Suppressor macrophage treated with lipopolysaccharide for 1 hour (primary cell): ENCODE measurements at places on chromosomes 2 and 18.

- no peak for DNase-seq
These were observed 1995.5 kb upstream of the CELF4 start for GRCh38 chr18:39561126-39561525.

DNA sequence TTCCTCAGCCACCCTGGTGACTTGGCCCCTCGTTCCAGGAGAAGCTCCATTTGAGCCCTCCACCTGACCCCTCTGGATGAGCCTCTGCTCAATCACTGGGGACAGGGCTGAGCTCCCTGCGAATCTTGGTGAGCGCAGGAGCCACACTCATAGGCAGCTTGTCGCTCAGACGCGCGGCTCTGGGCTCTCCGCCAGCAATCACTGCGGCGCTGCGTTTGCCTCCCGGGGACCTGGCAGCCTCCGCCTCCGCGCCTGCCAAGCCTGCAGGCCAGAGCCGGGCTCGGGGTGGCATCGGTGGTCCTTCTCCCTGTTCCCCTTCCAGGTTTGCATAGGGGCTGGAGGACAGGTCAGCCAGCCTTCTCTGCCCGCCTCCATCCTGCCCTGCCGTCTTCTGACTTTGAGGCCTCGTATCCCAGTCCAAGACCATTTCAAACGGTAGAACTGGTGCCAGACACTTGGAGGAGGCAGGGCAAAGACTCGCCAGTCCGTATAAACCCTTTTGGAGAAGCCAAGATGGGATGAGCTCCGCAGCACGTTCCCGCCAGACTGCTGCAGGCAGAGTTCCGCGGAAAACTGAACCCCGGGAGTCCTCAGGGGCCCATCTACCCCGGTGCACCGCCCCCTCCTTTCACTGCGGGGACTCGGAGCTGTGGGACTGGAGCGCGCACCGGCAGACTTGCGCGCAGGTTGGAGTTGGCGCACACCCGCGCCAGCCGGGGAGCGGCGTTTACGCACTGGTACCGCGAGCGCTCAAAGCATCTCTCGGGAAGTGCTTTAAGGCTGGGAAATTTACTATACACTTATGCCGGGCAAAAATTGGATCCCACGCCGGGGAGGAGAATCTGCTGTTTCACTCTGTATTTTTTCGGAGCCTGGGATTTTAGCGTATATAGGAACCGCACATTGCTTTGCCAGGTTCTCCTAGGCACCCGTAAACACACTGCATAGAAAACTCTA, 1.1 kb upstream of the TACR1 start:
- no peak for DNase-seq

DNA sequence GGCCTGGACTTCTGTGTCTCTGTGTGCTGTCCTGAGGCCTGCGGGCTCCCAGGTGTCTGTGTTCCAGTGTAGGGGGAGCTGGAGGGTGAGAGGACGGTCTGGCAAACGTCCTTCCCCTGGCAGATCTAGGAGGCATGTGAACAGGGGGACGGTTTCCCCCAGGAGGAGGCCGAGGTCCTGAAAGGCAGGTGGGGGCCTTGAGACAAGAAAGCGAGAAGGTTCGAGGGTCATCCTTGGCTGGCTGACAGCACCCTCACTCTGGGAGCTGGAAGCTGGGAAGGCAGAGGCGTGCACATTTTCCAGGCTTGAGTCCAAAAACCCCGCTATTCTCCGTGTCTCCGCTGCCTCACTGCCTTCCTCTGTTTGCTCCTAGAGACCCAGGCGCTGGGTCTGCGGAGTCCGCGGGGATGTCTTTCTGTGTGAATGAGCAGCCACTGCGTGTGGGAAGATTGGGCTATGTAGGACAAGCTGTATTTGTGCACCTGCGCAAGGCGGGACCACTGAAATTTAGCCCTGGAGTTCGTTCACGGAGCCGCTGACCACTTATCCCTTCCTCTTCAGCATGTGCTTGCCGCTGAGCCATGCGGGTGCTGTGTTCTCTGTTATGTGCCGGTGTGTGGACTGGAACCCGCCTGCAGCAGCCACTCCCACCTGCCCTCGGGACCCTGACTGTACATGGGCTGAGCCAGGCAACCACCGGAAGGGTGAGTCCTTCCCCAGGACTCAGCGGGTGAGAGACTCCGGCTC, 43.7 kb downstream of the TWIST2 start:
- DNase-seq, result no peak

- DNase-seq, result no peak
These were observed 98.2 kb downstream of the GAREM1 start for GRCh38 chr18:32372381-32373061.

- DNase-seq, result no peak
These were observed 590 bp downstream of the MDH1 start for GRCh38 chr2:63589148-63589958.

GRCh38 chr2:213057977-213058376, 93.4 kb downstream of the IKZF2 start:
- no peak for DNase-seq

- DNase-seq, result no peak
These were observed 258.6 kb downstream of the NRXN1 start for GRCh38 chr2:50773211-50773932.

DNA sequence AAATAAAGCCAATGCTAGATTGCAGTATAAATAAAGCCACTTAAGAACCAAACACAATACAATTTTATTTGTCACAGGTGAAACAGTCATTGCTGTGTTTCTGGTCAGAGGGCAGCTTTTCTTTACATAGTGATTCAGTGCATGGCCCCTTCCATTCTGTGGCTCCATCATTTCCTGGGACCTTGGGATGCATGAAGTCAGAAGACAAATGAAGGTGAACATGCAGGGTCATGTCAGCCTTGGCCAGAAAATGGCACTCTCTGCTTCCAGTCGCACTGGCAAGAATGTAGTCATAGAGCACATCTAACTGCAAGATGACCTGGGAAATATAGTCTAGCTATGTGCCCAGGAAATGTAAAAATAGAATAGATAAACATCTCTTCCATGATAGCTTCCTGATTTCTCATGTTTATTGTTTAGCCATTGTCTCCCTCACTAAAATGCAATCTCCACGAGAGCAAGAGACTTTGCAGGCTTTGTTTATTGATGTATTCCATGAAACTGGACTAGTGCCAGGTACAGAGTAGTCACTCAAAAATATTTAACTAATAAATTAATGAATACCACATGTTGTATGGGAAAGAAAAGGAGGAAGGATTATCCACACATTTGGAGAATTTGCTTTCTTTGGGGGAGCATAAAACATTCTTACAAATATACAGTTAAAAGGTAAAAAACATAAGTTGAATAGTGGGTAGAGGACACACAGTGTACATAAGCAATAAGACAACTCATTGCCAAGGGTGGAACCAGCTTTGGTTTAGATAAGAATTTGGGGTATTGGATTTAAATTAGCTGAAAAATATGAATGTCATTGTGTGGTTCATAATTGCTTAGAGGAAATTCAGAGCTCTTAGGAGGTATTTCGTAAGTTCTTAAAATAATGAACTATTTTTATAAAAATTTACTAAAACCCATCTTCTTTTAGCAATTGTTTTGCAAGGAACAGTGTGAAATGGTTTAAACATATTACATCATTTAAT, 343.8 kb downstream of the PID1 start:
- no peak for DNase-seq

- no peak for DNase-seq
These were observed 413.6 kb upstream of the KCNH7 start for GRCh38 chr2:163252199-163252598.

GRCh38 chr2:42999856-43000241, 207.5 kb upstream of the HAAO start:
- DNase-seq, result no peak

DNA sequence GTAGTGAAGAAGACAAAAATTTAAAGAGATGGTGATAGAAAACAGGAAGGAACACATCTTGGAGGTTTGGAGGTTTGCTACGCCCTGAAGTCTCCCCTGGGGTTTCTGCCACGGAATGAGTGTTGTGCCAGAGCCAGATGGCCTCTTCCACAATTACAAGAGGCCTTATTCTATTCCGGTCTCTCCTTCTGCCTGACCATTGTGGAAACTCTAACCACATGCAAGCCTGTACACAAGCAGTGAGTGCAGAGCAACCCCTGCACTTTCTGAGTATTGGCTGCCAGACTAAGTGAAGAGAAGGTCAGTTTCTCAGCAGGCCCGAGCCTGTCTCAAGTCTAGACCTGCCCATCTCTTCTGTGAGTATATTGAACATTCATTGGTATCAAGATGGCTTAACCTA, 22.7 kb upstream of the MYO1B start:
- DNase-seq, result no peak

DNA sequence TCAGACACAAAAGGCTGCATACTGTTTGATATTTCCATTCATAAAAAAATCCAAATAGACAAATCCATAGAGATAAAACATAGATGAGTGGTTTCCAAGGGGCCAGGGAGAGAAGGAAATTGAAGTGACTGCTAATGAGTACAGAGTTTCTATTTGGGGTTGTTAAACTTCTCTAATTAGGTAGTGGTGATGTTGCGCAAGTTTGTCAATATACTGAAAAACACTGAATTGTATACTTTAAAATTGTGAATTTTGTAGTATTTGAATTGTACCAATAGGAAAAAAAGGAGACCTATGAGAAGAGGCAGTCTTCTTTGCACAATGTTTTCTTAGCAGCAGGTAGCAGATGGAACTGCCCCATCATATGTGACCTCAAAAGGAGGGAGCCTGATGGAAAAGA, 71.1 kb downstream of the SCN9A start:
- DNase-seq, result no peak

DNA sequence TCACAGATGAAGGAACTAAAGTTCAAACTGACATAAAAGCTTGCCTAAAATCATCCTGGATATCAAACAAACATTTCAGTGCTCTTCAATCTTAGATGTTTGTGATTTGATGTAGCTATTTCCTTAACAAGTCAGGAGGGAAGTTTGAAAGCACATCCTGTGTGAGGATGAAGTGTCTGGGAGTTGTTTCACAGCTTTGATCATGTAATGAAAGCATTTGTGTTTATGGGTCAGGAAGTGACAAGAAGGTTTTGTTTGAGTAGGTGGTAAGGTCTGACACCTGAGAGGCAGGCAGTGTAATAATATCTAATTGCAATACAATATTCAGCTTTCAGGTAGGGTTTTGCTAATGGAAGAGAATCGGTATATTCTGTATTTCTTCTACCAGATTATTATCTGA, 26.0 kb upstream of the CSRNP3 start:
- DNase-seq, result no peak

DNA sequence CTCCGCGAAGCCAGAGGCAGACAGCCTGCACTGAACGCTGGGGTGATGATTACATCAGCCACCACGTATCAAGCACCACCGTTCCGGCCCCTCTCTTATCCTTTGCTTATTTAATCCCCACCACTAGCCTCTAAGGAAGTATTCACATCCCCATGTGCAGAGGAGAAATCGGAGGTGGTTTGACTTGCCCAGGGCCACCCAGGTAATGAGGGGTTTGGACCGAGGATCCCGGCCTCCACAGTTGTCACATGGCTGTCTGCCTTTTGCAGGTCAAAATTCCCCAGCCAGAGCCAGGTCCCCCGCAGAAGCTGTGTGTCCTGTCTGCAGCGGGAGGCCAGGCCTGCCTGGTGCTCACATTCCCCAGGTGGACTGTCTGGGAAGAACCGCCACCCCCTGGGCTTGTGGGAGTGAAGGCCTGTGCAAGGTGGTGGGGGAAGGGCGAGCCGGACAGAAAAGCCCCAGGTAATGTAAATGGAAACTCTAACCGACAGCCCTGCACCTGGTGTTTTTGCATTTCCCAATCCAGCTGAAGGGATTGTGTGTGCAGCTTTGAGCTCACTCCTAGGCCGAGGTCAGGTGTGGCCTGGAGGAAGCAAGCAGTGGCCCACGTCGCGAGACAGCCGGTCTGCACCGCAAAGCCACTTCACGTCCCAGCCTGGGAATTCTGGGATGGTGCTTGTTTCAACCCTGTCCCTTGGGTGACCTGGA, 108.5 kb upstream of the ID2 start:
- no peak for DNase-seq

- no peak for DNase-seq
These were observed 50.6 kb upstream of the IKZF2 start for GRCh38 chr2:213202011-213202410.

DNA sequence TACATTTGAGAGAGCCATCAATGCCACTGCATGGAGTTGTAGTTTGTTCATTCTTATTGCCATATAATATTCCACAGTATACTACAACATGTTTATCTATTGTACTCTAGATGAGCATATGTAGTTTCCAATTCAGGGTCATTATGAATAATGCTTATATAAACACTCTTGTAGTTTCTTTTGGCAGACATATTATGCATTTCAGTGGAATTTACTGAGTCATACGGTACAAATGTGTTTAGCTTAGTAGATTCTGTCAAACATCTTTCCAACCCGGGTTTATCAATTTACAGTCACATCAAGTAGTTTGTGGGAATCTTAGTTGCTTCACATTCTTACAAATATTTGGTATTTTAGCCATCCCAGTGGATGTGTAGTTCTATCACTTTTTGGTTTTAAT, 161.1 kb downstream of the KCNH7 start:
- no peak for DNase-seq

DNA sequence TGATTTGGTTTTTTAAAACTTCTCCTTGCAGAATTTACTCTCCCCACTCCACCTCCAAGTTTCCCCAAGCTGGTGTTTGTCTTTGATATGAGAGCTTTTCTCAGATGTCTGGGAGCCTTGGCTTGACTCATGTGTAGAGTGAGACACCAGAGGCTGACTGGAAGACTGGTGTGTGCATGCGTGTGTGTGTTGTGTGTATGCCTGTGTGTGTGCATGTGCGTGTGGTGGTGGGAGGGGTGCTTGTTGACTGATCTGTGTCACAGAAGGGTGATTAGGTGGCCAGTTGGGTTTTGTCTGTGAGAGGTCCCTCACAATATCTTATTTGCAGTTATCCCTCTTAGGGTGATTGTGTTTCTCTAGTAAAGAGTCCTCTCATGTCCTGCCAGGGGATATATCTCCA, 50.5 kb upstream of the HPCAL1 start:
- DNase-seq, result no peak

DNA sequence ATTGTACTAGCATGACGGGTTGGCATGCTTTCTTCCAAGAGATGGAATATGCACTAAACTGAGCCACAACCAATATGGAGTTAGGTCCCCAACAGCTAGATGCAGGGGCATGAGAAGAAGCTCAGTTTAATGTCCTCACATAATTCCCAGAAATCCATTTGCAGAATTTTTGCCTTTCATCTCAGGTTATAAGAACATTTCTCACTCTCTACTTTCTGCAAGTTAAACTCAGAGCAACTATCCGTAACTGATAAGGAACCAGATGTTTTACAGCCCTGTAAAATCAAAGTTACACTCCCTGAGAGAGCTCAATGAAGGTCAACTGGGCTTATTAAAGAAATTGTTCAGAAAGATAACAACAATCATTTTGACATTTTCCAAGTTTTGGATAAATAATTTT, 30.7 kb downstream of the COPS8 start:
- DNase-seq, result no peak
